ENCODE measurements at places on chromosomes 2 and 18. TPM values are rescaled to one million over a fixed set of nuclear protein-coding genes. Genes with fewer than 3 reads are reported as not detected.
A peak's percentile ranks its signal among the peaks of the same experiment; 100 is the strongest.

CXCR4 gene
- 57.7 TPM for total RNA-seq

SERPINB7 gene
- not detected for total RNA-seq

VWA3B gene
- not detected for total RNA-seq

RTP5 gene
- total RNA-seq: 0.20 TPM

RFX8 gene
- total RNA-seq: not detected

MTCL1 gene
- 0.43 TPM for total RNA-seq

REL gene
- 62.4 TPM for total RNA-seq

MAT2A gene
- total RNA-seq: 368 TPM

IL1RL1 gene
- total RNA-seq: 0.10 TPM

DPP10 gene
- not detected for total RNA-seq

MC2R gene
- not detected for total RNA-seq

MPP4 gene
- not detected for total RNA-seq

RGPD4 gene
- total RNA-seq: 0.87 TPM

DNA sequence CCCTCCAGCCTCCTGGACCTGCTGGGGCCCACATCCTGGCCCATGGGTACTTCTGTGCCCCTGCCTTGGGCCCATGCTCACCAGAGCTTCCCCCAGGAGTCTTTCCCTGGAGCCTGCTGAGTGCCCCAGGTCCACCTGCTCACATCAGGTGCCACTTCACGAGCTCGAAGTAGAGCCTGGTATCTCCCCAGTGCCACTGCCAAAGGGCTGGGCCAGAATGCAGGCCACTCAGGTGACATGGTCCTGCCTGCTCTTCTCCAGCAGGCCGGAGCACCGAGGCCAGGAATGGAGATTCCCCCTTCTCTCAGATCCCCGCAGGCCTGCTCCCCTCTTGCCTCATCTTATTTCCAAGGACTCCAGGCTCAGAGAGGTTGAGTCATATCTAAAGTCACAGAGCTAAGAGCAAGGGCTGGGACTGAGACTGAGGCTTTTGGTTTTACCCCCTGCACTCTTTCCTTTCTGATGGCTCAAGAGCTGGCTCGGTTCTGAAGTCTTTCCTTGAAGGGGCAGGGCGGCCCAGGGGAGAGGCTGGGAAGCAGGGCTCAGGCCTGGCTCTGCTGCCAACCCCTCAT lies 79.2 kb downstream of the HS1BP3 start:
- no peaks in the 10 kb centered on the region for H3K27me3 ChIP-seq
- H3K36me3 ChIP-seq: peaks cover 4% of the 10 kb centered on the region
- peaks cover 6% of the 10 kb centered on the region for H3K4me1 ChIP-seq
- H3K4me3 ChIP-seq: no peak overlapping the region
- no peak for DNase-seq
- H3K27ac ChIP-seq: no peak overlapping the region

GRCh38 chr2:46216213-46216612 lies 81.0 kb upstream of the EPAS1 start:
- DNase-seq: no peak
- H3K36me3 ChIP-seq: peaks cover 8% of the 10 kb centered on the region
- H3K4me1 ChIP-seq: no peaks in the 10 kb centered on the region

GRCh38 chr2:69099541-69099940 lies 86.6 kb downstream of the ANTXR1 start:
- H3K4me3 ChIP-seq: no peak overlapping the region
- H3K27ac ChIP-seq: no peak overlapping the region
- H3K27me3 ChIP-seq: peaks cover 10% of the 10 kb centered on the region
- no peaks in the 10 kb centered on the region for H3K4me1 ChIP-seq
- H3K36me3 ChIP-seq: no peaks in the 10 kb centered on the region
- DNase-seq: no peak

DNA sequence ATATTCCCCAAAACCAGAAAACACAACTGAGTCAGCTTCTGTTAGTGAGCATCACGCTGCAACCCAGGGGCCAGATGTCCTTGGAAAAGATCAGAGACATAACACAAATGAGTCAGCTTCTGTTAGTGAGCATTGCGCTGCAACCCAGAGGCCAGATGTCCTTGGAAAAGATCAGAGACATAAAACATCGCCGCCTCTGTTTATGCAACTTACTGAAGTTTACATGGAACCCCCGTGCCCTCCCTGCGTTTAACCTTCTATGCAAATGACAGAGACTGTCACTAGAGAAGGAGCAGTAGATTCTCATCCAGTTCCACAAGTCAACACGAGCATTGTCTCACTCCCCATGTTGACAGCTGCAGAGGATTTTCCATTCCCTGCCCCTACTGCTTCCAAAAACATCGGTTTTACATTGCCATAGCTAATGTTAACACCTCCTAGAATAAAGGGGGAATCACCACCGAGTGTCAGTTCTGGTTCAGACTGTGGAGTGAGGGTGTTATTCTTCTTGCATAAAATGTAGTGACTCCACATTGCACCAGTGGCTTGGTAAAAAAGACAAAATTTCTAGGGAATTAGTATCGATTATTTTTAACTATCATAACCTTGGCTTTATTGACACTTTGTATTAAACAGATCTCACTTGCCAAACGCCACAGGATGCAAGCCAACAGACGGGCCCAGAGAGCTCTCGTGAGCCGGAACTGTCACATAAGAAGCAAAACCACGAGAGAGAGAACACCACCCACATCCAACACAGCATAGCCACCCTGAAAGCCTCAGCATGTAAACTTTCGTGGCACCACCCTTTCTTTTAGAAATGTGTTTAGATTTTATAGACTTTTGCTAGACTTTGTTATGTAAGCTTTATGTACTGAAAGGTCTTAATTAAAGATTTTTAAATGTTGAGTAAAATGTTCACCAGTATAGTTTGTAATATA lies 87.7 kb downstream of the SH3YL1 start:
- H3K4me3 ChIP-seq: peak overlapping the region; percentile 53
- H3K36me3 ChIP-seq: no peaks in the 10 kb centered on the region
- peaks cover 34% of the 10 kb centered on the region for H3K4me1 ChIP-seq
- DNase-seq: peak; percentile 26
- H3K27me3 ChIP-seq: no peaks in the 10 kb centered on the region

GRCh38 chr2:67671464-67672450 lies 274.6 kb downstream of the ETAA1 start:
- DNase-seq: no peak
- no peak overlapping the region for H3K4me3 ChIP-seq
- H3K4me1 ChIP-seq: no peaks in the 10 kb centered on the region
- no peak overlapping the region for H3K27ac ChIP-seq

- peak overlapping the region; percentile 47 for H3K27ac ChIP-seq
- no peak for DNase-seq
- H3K4me3 ChIP-seq: peak overlapping the region; percentile 35
- H3K27me3 ChIP-seq: peaks cover 25% of the 10 kb centered on the region
These were observed 23.6 kb downstream of the QPCT start for GRCh38 chr2:37367984-37368383.

DNA sequence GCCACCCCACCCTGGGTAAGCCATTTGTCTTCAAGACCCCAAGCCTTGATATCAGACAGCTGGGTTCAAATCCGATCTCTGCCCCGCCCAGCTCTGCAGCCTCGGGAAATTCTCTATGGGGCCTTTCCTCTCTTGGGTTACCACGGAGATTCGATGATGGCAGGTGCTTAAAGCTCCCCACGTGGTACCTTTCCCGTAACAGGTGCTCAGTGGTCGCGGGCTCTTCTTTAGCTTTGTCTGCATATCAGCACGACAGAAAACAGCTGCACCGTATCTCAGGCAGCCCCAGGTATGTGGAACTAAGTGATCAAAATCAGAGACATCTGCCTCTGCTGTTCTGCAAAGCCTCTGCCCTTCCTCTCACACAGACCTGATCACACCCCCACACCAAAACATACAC lies 37.4 kb downstream of the TTC32 start:
- H3K36me3 ChIP-seq: peaks cover under 1% of the 10 kb centered on the region
- DNase-seq: no peak
- H3K4me3 ChIP-seq: no peak overlapping the region

DNA sequence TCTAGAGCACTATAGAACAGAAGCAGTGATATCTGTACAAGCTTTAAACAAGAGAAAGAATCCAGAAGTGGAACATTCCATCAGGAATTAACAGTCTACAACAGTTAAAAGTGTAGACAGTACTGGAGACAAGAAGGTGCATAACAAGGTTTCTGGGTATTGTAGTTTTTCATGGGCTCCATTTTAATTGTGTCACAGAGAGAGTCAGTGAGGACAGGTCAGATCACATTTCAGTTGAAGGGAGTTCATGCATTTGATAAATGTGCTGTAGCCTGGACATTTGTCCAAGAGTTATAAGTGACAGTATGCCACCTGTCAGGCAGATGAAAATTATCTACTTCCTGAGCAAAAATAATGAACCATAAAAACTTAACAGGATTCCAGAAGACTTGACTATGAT lies 328.6 kb downstream of the CNTNAP5 start:
- no peak overlapping the region for H3K27ac ChIP-seq
- H3K36me3 ChIP-seq: no peaks in the 10 kb centered on the region
- H3K4me1 ChIP-seq: no peaks in the 10 kb centered on the region

DNA sequence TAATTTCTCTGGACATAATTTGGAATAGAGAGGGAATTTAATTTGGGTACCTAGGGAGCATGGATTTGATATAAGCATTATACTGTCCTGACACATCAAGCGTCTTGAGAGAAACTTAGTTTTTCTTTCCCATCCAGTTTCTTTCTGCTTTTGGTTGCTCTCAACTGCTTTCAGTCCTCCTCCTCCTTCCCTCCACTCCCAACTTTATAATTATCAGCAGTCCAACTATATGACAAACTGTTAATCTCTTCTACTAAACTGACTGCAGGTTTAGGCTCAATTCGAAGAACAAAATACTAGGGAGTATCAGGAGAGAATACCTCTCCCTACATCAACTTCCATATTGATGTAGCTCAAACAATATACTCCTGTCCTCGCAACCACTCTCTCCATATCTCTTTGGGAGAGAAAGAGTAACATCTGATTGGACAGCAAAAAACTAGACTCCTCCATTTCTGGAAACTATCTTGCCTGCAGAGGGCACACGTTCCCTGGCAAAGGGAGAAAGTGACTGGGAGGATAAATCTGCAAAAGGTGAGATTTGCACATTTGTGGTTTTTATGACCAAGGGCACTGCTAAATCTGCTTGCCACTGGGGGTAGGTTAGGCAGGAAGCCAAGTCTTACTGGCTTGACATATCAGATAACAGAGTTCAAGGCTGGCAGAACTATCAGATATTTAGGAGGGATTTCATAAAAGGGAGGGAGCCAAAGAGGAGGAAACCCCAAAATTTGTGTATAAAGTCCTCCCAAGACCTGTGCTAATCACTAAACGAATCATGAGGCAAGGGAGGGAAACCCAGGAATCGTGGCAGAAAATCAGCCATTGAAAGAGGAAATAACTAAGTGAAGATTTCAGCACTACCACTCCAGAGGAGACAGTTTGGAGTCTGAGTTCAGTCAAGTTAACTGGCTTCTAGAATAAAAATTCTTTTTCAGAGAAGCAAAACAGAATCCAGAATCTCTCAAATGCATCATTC lies 40.0 kb downstream of the ICA1L start:
- no peak overlapping the region for H3K27ac ChIP-seq
- peak overlapping the region; percentile 29 for H3K4me3 ChIP-seq
- no peaks in the 10 kb centered on the region for H3K27me3 ChIP-seq
- peak; percentile 59 for DNase-seq
- no peaks in the 10 kb centered on the region for H3K36me3 ChIP-seq
- H3K4me1 ChIP-seq: peaks cover 18% of the 10 kb centered on the region

- peak overlapping the region; percentile 46 for H3K27ac ChIP-seq
- no peaks in the 10 kb centered on the region for H3K27me3 ChIP-seq
- DNase-seq: peak; percentile 21
- peak overlapping the region; percentile 33 for H3K4me3 ChIP-seq
- H3K36me3 ChIP-seq: peaks cover 22% of the 10 kb centered on the region
- peaks cover 34% of the 10 kb centered on the region for H3K4me1 ChIP-seq
These were observed 4.1 kb upstream of the VRK2 start for GRCh38 chr2:58042486-58042970.

DNA sequence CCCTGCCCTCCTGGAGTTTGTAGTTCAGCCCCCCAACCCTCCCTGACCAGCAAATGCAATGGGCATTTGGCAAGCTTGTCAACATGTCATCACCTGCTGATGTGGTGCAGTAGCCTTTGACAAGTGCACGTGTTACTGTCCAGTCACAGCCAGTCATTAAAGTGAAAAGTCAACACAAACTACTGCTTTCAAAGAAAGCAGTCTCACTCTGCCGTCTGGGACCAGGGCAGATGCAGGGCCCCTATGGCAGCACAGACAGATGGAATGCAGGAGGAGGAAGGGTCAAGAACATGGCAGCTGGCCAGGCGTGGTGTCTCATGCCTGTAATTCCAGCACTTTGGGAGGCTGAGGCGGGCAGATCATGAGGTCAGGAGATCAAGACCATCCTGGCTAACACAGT lies 222.4 kb upstream of the OSR1 start:
- no peak overlapping the region for H3K4me3 ChIP-seq
- peaks cover 28% of the 10 kb centered on the region for H3K27me3 ChIP-seq
- no peak overlapping the region for H3K27ac ChIP-seq
- H3K4me1 ChIP-seq: no peaks in the 10 kb centered on the region
- no peaks in the 10 kb centered on the region for H3K36me3 ChIP-seq

- no peak overlapping the region for H3K4me3 ChIP-seq
- DNase-seq: no peak
- no peaks in the 10 kb centered on the region for H3K27me3 ChIP-seq
- H3K4me1 ChIP-seq: peaks cover 18% of the 10 kb centered on the region
- peaks cover 39% of the 10 kb centered on the region for H3K36me3 ChIP-seq
These were observed 7.9 kb downstream of the GPN1 start for GRCh38 chr2:27636766-27637165.

- no peaks in the 10 kb centered on the region for H3K36me3 ChIP-seq
- no peaks in the 10 kb centered on the region for H3K27me3 ChIP-seq
- no peak overlapping the region for H3K4me3 ChIP-seq
- no peaks in the 10 kb centered on the region for H3K4me1 ChIP-seq
- no peak overlapping the region for H3K27ac ChIP-seq
- DNase-seq: no peak
These were observed 316.0 kb downstream of the SOX11 start for GRCh38 chr2:6008186-6008585.

GRCh38 chr2:60565472-60565871 lies 12.0 kb upstream of the BCL11A start:
- no peaks in the 10 kb centered on the region for H3K36me3 ChIP-seq
- H3K4me3 ChIP-seq: no peak overlapping the region
- no peak overlapping the region for H3K27ac ChIP-seq
- no peak for DNase-seq
- H3K4me1 ChIP-seq: peaks cover 10% of the 10 kb centered on the region

DNA sequence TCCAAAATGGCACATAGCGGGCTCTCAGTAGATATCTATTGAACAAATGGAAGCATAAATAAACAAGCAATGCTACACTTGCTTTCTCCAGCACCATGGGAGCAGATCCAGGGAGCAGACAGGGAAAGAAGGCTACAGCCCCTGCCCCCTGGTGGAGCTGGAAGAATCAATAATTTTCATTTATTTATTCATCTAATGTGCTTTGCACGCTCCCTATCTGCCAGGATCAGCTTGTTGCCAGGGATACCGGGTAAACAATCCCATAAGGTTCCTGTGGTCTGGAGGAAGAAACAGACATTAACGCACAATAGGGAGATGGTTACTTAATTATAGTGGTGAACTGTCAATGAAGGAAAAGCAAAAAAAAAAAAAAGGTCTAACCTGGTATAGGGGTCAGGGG lies 40.1 kb upstream of the CLASP1 start:
- H3K4me3 ChIP-seq: no peak overlapping the region
- H3K4me1 ChIP-seq: peaks cover 3% of the 10 kb centered on the region
- DNase-seq: no peak
- H3K27ac ChIP-seq: no peak overlapping the region

GRCh38 chr18:76281565-76281964 lies 213.5 kb downstream of the ZNF516 start:
- DNase-seq: no peak
- H3K4me3 ChIP-seq: no peak overlapping the region
- H3K36me3 ChIP-seq: no peaks in the 10 kb centered on the region
- H3K27me3 ChIP-seq: peaks cover 14% of the 10 kb centered on the region
